ENCODE measurements at places on chromosomes 2 and 18. TPM values are rescaled to one million over a fixed set of nuclear protein-coding genes. Genes with fewer than 3 reads are reported as not detected.

GRCh38 chr2:126657636-126658318 is 1.8 kb downstream of the GYPC start:
- H3K4me3 ChIP-seq: no peak overlapping the region
- no peaks in the 10 kb centered on the region for H3K27me3 ChIP-seq
- no peak overlapping the region for H3K27ac ChIP-seq
- H3K4me1 ChIP-seq: no peaks in the 10 kb centered on the region
- no peaks in the 10 kb centered on the region for H3K36me3 ChIP-seq

DNA sequence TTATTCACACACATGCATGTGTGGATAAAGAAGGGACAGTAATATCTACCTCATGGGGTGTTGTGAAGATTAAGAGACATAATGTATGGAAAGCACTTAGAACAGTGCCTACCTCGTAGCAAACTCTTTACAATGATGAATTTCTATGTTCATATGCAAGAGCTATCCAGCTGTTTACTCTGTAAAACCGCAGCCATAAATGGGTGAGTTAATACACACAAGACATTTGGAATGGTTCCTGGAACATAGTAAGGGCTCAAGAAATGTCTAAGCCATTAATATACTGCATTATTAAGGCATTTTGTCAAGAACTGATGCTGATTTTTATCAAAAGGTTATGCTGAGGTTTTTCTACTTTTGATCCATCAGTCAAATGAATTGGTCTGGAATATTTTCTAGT is 1076.2 kb downstream of the TSN start:
- no peak overlapping the region for H3K27ac ChIP-seq
- H3K36me3 ChIP-seq: no peaks in the 10 kb centered on the region
- no peaks in the 10 kb centered on the region for H3K4me1 ChIP-seq
- no peak overlapping the region for H3K4me3 ChIP-seq
- no peaks in the 10 kb centered on the region for H3K27me3 ChIP-seq

The INHA gene
- total RNA-seq: 1.5 TPM

The CNGA3 gene
- total RNA-seq: not detected

Data from Caco-2 (cell line).